ENCODE measurements at places on chromosomes 16 and 17.
A peak's percentile ranks its signal among the peaks of the same experiment; 100 is the strongest.

DNA sequence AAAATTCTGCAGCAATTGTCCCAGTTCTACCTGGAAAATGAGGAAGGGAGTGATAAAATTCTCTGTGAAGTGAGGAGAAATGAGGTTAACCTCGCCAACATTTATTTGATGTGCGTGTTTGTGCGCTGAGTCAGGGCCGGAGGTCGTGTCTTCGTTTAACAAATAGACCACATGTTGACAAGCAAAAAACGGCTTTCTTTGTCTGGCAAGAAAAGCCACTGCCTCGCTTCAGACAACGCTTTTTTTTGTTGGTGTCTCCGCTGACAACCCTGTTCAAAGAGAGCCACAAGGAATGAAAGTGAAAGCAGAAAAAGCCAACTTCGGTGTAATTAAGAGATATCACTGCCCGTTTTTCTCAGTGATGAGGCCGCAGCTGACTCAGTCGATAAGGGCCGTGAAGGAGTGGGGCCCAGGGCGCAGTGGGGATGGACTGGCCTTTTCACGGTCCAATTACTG lies 510.6 kb downstream of the CDH13 start:
- no peak for DNase-seq

DNA sequence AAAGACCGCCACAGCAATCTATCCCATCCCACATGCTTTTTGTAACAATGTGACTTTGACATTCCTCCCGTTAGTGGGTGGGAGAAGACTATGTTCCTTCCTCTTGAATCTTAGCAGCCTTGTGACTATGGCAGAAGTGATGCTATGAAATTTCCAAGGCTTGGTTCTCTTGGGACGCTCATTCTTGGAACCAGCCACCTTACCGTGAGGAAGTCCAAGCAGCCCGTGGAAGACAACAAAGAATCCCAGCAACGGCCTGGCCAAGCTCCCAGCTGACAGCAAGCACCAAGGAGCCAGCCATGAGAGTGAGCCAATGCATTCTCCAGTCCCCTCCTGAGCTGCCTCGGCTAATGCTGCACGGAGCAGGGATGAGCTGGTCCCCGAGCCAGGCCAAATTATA lies 62.3 kb downstream of the VPS53 start:
- no peak for DNase-seq

- DNase-seq: no peak
Observed at GRCh38 chr17:13176436-13176835, 158.6 kb upstream of the ELAC2 start.

GRCh38 chr16:57801098-57801808 lies 1.0 kb downstream of the KIFC3 start:
- DNase-seq: no peak

DNA sequence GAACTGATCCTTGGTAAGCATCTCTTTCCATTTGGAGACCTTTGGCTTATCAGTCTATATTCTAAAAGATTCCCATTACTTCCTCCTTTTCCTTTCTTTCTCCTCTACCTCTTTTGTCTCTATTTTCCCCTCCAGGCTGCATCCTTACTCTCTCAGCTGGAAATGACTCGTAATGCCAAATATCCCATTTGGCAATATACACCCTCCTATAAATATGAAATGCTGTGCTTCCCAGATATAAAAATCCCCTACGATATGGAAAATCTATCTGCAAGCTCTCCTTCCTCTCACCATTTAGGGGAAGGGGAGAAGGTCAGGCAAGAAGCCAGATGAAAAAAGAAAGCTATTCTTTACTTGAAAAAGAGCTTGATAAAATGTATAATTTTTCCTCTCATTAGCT lies 39.9 kb downstream of the XPO6 start:
- DNase-seq: no peak

DNA sequence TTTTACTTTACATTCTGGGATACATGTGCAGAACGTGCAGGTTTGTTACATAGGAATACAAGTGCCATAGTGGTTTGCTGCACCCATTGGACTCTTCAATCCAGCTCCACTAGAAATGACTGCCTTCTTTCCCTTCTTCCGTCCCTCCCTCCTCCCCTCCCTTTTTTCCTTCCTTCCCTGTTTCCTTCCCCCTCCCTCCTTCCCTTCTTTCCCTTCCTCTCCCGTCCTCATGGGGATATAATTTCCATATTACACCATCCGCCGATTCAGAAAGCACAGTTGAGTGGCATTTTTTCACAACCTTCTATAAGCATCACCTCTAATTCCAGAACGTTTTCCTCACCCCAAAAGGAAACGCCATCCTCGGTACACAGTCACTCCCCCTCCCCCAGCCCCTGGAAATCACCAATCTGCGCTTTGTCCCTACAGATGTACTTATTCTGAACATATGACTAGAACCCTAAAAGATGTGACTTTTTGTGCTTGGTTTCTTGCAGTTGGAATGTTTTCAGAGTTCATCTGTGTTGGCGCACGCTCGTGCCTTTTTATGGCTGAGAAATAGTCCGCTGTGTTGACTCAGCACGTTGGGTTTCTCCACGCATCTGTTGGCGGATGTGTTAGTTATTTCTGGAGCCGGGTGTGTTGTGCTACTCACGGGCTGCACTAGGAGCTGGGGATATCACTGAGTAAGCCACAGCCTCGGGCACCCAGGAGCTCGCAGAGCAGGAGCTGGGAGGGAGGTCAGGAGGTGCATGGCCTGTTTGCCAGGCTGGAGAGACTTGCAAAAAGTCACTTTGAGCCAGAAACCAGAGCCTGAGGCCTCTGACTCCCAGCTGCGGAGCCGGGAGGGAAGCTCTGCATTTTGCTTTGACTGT lies 336.4 kb downstream of the SEC14L1 start:
- no peak for DNase-seq

- no peak for DNase-seq
Observed at GRCh38 chr17:77282524-77283515, 142.1 kb downstream of the SEC14L1 start.

GRCh38 chr17:28996554-28997096 lies 9.2 kb downstream of the SEZ6 start:
- no peak for DNase-seq

- peak; percentile 68 for DNase-seq
Observed at GRCh38 chr16:20866145-20866772, 33.9 kb downstream of the DCUN1D3 start.

- no peak for DNase-seq
Observed at GRCh38 chr17:81301195-81302144, 6.4 kb upstream of the SLC38A10 start.

GRCh38 chr17:4017377-4017776 lies 53.1 kb upstream of the ATP2A3 start:
- DNase-seq: no peak

DNA sequence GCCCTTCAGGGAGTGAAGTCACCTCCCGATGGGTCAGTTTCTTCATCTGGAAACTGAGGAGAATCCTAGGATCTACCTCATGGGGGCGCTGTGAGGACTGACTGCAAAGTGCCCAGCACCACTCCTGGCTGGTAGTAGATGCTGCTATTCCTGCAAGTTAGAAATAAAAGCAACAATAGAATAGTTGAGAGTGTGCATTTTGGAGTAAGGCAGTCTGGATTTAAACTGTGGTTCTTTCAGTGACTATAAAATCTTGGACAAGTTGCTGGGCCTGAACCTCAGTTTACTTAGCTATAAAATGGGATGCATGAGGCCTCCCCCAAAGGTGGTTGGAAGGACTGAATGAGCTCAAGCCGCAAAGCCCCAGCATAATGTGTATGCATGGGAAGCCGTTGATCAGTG lies 70.6 kb downstream of the CYB5B start:
- DNase-seq: peak; percentile 14

DNA sequence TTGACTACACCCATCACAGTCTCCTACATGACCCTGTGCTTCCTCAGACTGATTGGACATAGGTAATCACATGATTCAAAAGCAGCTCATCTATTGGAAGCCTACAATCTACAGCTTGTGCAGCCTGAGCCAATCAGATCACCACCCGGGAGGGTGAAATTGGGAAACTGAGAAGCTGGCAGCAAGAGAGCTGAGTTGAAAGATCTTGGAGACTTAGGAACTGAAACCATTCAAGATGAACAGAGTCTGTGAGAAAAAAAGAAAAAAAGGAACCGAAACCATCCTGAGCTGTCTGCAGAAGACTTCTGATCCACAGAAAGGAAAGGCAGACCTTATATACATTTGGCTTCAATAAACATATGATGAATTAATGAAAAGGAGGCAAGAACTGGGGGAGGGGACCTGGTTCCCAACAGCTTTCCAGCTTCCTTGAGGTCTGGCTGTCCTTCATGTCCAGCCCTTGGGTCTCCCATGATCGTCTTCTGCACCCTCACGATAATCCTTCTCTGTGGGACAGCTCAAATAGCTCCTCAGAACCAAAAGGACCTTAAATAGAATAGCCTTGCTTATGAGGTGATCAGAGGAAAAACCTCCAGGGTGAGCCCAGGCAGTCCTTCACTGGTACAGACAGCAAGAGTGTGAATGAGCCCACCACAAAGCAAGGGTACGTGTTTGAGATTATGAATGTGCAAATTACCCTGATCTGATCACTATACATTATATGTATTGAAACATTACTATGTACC lies 32.6 kb downstream of the PLXDC1 start:
- no peak for DNase-seq

GRCh38 chr17:9087921-9088320 lies 66.6 kb downstream of the NTN1 start:
- no peak for DNase-seq

- DNase-seq: no peak
Observed at GRCh38 chr17:78800132-78800931, 18.3 kb upstream of the CYTH1 start.

DNA sequence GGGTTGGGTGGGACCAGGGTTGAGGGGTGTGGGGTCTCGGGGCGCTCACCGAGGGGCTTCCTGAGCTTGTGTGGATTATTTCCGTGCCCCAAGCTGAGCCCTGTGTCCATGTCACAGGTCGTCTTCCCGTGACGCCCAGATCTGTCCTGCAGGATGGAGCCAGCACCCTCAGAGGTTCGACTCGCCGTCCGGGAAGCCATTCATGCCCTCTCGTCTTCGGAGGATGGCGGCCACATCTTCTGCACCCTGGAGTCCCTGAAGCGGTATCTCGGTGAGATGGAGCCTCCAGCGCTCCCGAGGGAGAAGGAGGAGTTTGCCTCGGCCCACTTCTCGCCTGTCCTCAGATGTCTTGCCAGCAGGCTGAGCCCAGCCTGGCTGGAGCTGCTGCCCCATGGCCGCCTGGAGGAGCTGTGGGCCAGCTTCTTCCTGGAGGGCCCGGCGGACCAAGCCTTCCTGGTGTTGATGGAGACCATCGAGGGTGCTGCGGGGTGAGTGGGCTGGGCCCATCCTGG lies 1.0 kb downstream of the TELO2 start:
- no peak for DNase-seq
